ENCODE measurements at places on chromosomes 12 and 14.

GRCh38 chr12:95836185-95836609 is 22.6 kb upstream of the SNRPF start:
- DNase-seq = no peak

- no peak for DNase-seq
Measured at GRCh38 chr14:88895116-88895515, 70.7 kb downstream of the TTC8 start.

GRCh38 chr12:85424581-85425348 is 144.7 kb downstream of the ALX1 start:
- DNase-seq = peak; percentile 1

GRCh38 chr12:57604454-57604991 is at the start of gene DTX3:
DTX3 (plus strand) TSS chr12:57604824; CDS start chr12:57606518, 1,694 bp downstream.
- peak; percentile 31 for DNase-seq

DNA sequence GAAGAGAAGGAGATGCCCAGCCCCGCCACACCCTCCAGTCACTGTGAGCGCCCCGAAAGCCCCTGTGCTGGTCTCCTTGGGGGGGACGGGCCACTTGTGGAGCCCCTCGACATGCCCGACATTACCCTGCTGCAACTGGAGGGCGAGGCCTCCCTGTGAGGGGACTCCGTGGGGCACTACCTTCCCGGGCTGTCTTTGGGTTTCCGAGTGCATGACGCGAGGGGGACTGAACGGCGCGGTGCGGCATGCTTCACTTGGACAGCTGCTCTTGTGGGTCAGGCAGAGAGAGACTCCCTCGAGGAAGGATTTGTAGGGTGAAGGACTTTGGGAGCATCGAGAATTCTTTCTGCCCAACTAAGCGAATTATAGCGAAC is 1.1 kb downstream of the CCDC184 start:
- no peak for DNase-seq

DNA sequence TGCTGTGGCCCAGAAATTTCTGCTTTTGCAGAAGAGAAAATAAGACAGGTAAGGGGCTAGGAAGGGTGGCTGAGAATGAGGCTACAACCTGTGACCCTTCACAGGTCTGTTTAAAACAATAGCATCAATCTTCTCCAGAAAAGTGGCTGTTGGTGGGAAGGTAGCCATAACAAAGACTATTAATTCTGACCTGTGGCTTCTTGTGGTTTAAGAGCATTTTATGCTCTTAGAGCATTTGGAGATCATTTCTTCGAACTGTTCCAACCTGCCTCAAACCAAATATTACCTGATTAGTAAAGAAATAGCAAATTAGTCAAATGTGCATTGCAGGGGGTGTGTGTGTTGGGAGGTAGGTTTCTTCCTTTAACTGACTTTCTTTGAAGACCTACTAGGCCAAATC is 15.2 kb upstream of the TCP11L2 start:
- no peak for DNase-seq

DNA sequence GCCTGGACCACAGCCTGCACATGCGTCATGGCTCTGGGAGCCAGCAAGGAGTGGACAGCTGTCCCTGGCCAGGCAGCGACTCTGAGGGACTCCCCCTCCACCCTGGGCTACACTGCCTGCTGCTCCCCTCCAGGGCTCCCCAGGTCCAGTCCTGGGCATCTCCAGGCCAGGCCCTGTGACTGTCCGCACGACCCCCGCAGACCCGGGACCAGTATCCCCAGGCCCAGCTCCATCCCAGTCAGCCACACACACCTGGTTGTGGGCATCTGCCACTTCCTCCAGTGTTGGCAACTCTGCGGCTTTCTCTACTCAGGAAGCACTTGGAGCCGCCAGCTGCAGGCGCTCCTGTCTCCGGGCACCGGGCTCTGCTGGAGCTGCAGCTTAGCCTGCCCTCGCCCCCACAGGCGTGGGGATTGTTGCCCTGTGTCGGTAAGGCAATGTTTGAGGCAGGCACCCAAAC is 2.4 kb downstream of the ULK1 start:
- no peak for DNase-seq

GRCh38 chr14:83712418-83713129 is 1817.4 kb upstream of the FLRT2 start:
- no peak for DNase-seq

GRCh38 chr14:64444984-64445845 is 20.1 kb upstream of the AKAP5 start:
- DNase-seq = peak; percentile 28

DNA sequence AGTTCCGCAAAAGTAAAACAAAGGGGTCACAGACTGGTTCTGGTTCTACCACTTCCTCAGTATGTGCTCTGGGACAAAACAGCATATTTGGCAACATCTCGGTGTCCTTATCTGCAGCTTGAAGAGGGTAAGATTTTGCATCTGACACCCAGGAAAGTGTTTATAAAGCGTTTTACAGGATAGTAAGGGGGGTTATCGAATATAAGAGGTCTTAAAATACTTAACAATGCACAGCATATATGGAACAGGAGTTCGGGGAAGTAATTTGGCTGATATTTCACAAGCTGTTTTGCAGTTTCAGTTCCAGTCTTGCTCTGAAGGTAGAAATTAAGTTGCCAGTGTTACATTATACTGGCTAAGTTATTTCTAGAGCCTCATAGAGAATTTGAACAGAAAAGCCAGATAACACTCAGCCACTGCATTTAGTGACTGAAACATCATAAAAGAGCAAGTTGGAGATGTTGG is 904 bp upstream of the MAP4K5 start:
- DNase-seq = no peak
